ENCODE measurements at places on chromosomes 2 and 18.

GRCh38 chr2:203951366-203951902 is 14.9 kb downstream of the ICOS start:
- H3K27ac ChIP-seq = peak overlapping the region; percentile 35
- peaks cover 9% of the 10 kb centered on the region for H3K4me1 ChIP-seq
- DNase-seq = no peak
- H3K36me3 ChIP-seq = peaks cover 3% of the 10 kb centered on the region

DNA sequence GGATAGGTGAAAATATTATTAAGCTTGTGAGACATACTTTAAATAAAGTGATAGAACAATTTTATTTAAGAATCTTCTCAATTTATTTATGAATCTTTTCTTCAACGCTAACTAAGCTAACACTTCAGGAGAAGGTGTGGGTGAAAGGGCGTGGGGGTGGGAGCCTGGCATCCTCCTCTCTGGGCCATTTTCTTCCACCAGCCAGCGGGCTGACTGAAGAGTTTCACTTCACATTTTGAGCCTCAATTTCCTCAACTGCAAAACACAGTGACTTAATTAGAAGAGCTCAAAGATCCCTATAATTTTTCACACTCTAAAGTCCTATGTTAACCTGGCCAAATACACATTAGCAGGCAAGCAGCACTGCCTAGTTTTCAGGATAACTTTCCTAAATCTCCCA is 94.8 kb downstream of the FTCDNL1 start:
- H3K27me3 ChIP-seq = peaks cover 37% of the 10 kb centered on the region
- no peak overlapping the region for H3K4me3 ChIP-seq
- no peaks in the 10 kb centered on the region for H3K36me3 ChIP-seq
- H3K27ac ChIP-seq = no peak overlapping the region
- H3K4me1 ChIP-seq = no peaks in the 10 kb centered on the region
- no peak for DNase-seq

DNA sequence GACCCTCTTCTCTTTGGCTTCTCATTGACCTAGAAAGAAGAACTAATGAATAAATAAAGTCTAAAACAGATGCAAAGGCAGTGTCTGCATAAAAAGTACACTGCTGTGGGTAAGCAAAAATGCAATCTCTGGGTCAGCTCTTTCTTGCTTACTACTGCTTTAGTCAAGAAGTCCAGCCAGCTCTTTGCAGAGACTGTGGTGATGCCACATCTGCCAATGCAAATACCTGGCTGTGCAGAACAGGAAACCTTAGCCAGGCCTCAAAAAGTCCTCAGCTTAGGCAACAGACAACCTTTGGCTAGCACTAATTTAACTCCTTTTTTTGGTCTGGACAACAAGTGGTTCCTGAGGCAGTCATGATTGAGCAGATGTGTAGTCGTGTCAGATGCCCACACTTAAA is 73.6 kb upstream of the RND3 start:
- no peak for DNase-seq
- H3K27me3 ChIP-seq = no peaks in the 10 kb centered on the region
- H3K4me1 ChIP-seq = no peaks in the 10 kb centered on the region
- no peak overlapping the region for H3K4me3 ChIP-seq
- H3K36me3 ChIP-seq = no peaks in the 10 kb centered on the region

GRCh38 chr18:50696929-50697328 is 122.9 kb downstream of the MRO start:
- H3K4me3 ChIP-seq = no peak overlapping the region
- no peaks in the 10 kb centered on the region for H3K4me1 ChIP-seq
- H3K27ac ChIP-seq = no peak overlapping the region
- peaks cover 2% of the 10 kb centered on the region for H3K27me3 ChIP-seq
- no peaks in the 10 kb centered on the region for H3K36me3 ChIP-seq
- no peak for DNase-seq

- DNase-seq = no peak
- H3K27ac ChIP-seq = no peak overlapping the region
- no peaks in the 10 kb centered on the region for H3K27me3 ChIP-seq
- no peaks in the 10 kb centered on the region for H3K4me1 ChIP-seq
- no peak overlapping the region for H3K4me3 ChIP-seq
These were observed 391.0 kb upstream of the LINC00305 start for GRCh38 chr18:64539847-64540246.

- peak overlapping the region; percentile 85 for H3K4me3 ChIP-seq
- DNase-seq = no peak
- H3K27me3 ChIP-seq = no peaks in the 10 kb centered on the region
- peaks cover 7% of the 10 kb centered on the region for H3K36me3 ChIP-seq
- H3K4me1 ChIP-seq = peaks cover 18% of the 10 kb centered on the region
These were observed 708 bp upstream of the RIF1 start for GRCh38 chr2:151408788-151409600.

- no peak for DNase-seq
- H3K4me1 ChIP-seq = no peaks in the 10 kb centered on the region
- H3K4me3 ChIP-seq = no peak overlapping the region
- H3K36me3 ChIP-seq = no peaks in the 10 kb centered on the region
These were observed 131.6 kb upstream of the TANK start for GRCh38 chr2:161028581-161028980.

DNA sequence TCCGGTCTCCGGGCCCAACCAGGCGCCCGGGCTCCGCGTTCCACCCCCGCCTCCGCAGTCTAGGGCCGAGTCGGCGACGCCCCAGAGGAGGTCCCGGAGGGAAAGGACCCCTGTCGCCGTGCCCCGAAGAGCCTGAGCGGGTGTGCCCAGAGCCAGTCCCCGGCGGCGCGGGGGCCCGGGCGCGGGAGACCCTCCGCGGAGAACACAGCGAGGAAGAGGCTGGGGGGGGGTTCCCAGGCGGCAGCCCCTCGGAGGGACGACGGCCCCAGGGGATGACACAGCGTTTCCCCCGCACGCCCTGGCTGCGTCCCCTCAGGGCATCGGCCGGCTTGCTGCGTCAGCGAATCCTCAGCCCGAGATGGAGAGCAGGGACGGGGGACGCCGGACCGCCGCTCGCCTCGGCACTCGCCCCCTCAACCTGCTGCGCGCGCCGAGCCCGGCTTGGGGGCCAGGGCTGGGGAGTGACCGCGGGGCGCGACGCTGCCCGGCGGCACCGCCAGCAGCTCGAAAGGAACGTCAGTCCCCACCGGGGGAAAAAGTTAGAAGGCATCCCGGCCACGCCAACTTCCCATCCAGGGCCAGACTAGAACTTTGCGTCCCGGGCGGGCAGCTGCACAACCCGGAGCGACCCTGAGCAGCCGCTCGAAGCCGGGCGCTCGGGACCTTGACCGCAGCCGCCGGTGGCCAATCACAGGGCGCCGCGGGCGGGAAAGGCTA is 711 bp downstream of the SFXN5 start:
- peak overlapping the region; percentile 91 for H3K4me3 ChIP-seq
- H3K27me3 ChIP-seq = no peaks in the 10 kb centered on the region
- peak overlapping the region; percentile 69 for H3K27ac ChIP-seq
- peaks cover 29% of the 10 kb centered on the region for H3K4me1 ChIP-seq
- peaks cover 3% of the 10 kb centered on the region for H3K36me3 ChIP-seq

- H3K4me1 ChIP-seq = peaks cover 9% of the 10 kb centered on the region
- no peaks in the 10 kb centered on the region for H3K36me3 ChIP-seq
- H3K27me3 ChIP-seq = no peaks in the 10 kb centered on the region
- H3K4me3 ChIP-seq = no peak overlapping the region
These were observed 72.3 kb upstream of the FOSL2 start for GRCh38 chr2:28320371-28320770.

DNA sequence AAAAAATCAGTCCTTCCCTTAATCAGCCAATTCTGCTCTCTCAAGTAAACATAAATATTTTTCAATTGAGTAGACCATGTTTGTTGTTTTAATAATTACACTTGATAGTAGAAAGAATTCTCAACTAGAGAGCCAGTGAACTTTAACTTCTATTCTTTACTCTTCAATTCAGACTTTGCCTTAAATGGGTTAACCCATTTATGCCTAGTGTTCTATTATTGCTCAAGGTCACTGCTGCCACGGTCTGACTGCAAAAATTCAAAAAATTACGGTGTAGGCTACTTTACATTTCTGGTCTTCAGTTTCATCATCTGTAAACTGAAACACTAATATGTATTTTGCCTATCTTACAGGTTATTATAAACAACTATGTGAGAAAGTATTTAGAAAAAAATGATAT is 103.1 kb downstream of the TLK1 start:
- H3K27me3 ChIP-seq = no peaks in the 10 kb centered on the region
- no peaks in the 10 kb centered on the region for H3K4me1 ChIP-seq
- no peak overlapping the region for H3K27ac ChIP-seq
- DNase-seq = no peak
- H3K4me3 ChIP-seq = no peak overlapping the region

DNA sequence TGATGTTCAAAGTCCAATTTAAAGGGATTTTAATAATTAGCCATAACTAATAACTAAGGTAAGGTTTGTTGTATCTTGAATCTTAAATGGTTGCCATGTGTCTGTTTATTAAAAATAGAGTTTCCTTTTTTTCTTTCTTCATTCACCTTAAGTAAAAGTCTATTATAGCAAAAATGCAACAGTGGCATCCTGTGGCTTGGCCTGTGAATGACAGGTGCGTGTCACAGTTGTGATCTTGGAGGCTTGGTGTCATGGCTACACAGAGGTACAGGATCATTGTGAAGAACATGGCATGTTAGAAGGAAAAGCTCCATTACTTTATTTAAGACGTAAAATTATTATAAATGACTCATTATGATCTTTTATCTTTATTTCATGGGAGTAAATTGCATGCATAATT is 246.1 kb downstream of the BCL2 start:
- H3K27ac ChIP-seq = no peak overlapping the region
- DNase-seq = no peak
- H3K36me3 ChIP-seq = no peaks in the 10 kb centered on the region
- H3K4me1 ChIP-seq = peaks cover 32% of the 10 kb centered on the region

GRCh38 chr18:11996190-11996754 is 15.0 kb downstream of the IMPA2 start:
- H3K27me3 ChIP-seq = no peaks in the 10 kb centered on the region
- no peak for DNase-seq
- no peak overlapping the region for H3K4me3 ChIP-seq

DNA sequence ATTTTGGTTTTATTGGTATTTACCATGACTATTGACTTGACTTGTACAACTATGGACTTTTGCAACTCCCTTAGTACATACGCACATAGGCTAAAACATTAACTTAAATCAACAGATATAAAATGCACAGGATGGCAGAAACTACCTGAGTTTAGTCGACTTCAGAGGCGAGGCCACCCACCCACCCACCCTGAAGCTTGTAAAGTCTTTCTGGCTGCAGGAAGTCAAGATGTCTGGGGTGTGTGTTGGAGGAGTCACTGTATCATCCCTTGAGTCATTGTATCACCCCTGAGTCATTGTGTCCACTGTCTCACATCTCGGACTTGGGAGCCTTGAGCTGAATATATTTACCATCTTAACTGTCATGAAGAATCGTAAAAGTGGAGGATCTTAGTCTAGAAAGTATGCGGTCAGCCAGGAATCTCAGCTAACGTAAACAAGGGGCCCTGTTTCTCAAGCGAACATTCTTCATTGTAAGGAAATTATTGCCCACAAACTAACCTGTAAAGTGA is 140.0 kb upstream of the ST6GAL2 start:
- no peaks in the 10 kb centered on the region for H3K36me3 ChIP-seq
- H3K4me1 ChIP-seq = no peaks in the 10 kb centered on the region
- H3K27ac ChIP-seq = no peak overlapping the region

DNA sequence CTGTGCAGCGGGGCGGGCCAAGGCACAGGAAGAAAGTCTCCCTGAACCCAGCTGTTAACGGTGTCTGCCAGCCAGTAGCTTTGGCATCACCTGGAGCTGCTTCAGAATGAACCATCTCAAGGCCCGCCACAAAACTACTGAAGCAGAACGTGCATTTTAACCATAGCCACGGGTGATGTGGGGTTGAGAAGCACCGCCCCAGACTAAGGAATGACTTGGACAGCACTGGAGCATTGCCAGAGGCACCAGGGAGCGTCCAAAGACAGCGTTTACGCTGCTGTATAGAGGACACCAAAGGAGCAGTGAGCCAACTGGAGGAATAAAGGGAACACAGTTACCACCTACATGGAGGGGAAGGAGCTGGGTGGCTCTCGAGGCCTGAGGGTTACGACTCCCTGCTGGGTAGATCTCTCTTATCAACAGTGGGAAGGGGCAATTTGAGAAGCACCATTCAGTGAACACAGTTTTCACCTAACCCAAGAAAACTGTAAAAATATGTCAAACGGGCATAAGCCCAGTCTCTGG is 28.4 kb upstream of the LONRF2 start:
- peaks cover 4% of the 10 kb centered on the region for H3K27me3 ChIP-seq
- H3K4me3 ChIP-seq = no peak overlapping the region
- no peak overlapping the region for H3K27ac ChIP-seq
- no peaks in the 10 kb centered on the region for H3K36me3 ChIP-seq

- H3K36me3 ChIP-seq = peaks cover 22% of the 10 kb centered on the region
- H3K4me3 ChIP-seq = no peak overlapping the region
- no peaks in the 10 kb centered on the region for H3K27me3 ChIP-seq
These were observed 107.6 kb upstream of the MAP3K20 start for GRCh38 chr2:172968061-172968469.

DNA sequence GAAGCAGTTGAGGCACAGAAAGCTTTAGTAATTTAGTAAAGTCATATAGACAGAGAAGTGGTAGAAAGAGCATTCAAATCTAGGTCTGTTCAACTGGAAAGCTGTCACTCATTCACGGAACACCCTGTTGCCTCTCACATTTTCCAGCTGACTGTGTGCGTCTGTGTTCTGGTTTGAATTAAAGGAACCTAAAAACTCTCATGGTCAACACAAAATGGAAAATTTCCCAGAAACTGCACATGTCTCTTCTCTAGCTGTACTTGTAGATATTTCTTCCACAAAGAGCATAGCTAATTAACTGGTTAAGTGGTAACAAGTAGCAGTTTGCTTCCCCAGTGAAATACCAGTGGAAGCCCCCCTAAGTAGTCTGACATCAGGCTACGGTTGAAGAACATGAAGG is 390.8 kb downstream of the TGIF1 start:
- peaks cover 22% of the 10 kb centered on the region for H3K4me1 ChIP-seq
- H3K27ac ChIP-seq = no peak overlapping the region
- no peak overlapping the region for H3K4me3 ChIP-seq
- no peaks in the 10 kb centered on the region for H3K27me3 ChIP-seq

GRCh38 chr2:237022533-237022932 is 63.2 kb upstream of the COPS8 start:
- H3K27ac ChIP-seq = no peak overlapping the region
- no peaks in the 10 kb centered on the region for H3K27me3 ChIP-seq
- H3K36me3 ChIP-seq = peaks cover 2% of the 10 kb centered on the region
- no peak for DNase-seq

DNA sequence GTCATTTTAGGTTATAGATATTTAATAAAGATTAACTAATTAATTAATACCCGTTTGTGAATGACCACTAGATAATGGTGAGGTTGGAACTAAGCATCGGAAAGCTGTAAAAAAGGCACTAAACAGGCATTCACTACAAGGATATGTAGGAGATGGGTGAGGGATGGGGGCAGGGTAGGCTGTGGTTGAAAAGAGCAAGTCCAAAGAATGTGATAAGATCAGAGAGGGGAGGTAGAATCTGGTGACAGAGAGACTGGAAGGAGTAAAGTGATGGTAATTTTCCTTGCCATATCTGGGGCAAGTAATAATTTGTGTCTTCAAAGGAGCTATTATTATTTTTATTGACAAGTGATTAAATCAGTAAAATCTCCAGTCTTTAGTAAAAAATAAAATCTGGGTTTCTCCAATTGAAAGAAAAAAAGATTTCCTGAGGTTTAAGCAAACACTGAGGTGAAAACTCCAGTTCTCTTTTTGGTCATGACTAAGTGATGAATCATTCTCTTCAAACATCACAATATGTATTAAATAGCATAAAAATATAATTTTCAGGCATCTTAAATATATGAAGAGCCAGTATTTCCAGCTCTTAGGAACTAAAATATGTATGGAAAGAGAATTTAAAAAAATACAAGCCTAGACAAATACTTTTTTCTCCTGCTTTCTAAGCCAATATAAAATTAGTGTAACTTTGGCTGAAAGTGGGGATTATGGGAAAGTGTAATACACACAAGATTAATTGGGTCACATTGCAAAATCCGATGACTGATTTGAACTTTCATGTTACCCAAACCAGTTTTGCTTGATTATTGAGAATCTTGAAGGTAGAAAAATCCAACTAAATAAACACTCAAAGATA is 259.1 kb upstream of the RBMS1 start:
- H3K4me3 ChIP-seq = no peak overlapping the region
- peaks cover 10% of the 10 kb centered on the region for H3K4me1 ChIP-seq
- H3K27me3 ChIP-seq = no peaks in the 10 kb centered on the region
